ENCODE measurements at places on chromosomes 1 and 21. TPM values are rescaled to one million over a fixed set of nuclear protein-coding genes. Genes with fewer than 3 reads are reported as not detected.
A peak's percentile ranks its signal among the peaks of the same experiment; 100 is the strongest.

DNA sequence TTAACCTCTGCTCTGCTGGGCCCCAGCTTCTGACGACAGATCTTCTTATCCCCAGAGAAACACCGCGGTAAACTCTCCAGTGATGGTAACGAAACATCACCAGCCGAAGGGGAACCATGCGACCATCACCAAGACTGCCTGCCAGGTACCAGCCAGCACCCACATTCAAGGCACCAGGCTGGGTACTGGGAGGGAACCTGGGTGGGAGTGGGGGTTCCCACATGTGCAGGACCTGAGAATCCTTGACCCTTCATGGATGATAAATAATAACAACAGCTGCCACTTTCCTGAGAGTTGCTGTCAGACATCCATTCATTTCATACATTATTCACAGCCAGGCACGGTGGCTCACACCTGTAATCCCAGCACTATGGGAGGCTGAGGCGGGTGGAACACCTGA is 20.8 kb downstream of the DRAXIN start:
- no peaks in the 10 kb centered on the region for H3K36me3 ChIP-seq
- peaks cover 14% of the 10 kb centered on the region for H3K27me3 ChIP-seq
- no peaks in the 10 kb centered on the region for H3K4me1 ChIP-seq
- DNase-seq: no peak

DNA sequence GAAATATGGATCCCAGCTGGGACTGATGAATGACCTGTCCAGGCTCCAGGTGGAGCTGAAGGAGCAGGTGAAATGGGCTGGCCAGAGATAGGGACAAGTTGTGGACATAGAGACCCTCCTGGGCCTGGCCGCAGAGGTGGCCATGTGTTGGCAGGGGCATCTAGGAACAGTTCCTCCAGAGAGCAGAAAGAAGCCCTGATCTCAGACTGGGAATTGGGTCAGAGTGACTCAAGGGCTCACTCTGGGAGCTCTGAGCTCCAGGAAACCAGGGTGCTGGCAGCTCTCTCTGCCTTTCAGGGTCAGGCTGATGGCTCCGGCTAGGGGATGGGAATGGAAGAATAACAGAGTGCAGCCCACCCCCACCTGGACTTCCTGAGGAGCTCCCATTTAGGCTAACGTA is 3.0 kb downstream of the NT5C1A start:
- no peaks in the 10 kb centered on the region for H3K4me1 ChIP-seq
- H3K36me3 ChIP-seq: no peaks in the 10 kb centered on the region
- DNase-seq: peak; percentile 21
- H3K27me3 ChIP-seq: peaks cover 32% of the 10 kb centered on the region
- H3K27ac ChIP-seq: no peak overlapping the region

GRCh38 chr21:33815143-33815707 is 100.4 kb downstream of the ATP5PO start:
- H3K27ac ChIP-seq: no peak overlapping the region
- H3K36me3 ChIP-seq: peaks cover 29% of the 10 kb centered on the region
- no peaks in the 10 kb centered on the region for H3K27me3 ChIP-seq
- H3K4me1 ChIP-seq: peaks cover 17% of the 10 kb centered on the region
- no peak for DNase-seq

The EXO1 gene
- polyA plus RNA-seq: 6.3 TPM

DNA sequence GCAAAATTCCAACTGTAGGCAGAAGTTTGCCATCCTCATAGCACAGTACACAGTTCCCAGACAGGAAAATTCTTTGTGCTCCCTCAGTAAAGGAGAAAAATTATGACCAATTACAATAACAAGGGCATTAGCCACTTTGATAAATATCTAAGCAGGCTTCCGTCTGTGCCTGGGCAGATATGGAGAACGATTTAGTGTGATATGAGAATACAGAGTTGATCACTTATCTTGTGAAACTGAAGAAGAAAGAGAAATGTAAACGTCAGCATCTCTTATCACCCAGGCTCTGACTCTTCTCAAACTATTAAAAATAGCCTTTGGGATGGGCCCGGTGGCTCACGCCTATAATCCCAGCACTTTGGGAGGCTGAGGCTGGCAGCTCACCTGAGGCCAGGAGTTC is 54.5 kb upstream of the TIAM1 start:
- no peak overlapping the region for H3K27ac ChIP-seq
- no peak for DNase-seq
- no peaks in the 10 kb centered on the region for H3K4me1 ChIP-seq
- H3K36me3 ChIP-seq: no peaks in the 10 kb centered on the region
- peaks cover 2% of the 10 kb centered on the region for H3K27me3 ChIP-seq

DNA sequence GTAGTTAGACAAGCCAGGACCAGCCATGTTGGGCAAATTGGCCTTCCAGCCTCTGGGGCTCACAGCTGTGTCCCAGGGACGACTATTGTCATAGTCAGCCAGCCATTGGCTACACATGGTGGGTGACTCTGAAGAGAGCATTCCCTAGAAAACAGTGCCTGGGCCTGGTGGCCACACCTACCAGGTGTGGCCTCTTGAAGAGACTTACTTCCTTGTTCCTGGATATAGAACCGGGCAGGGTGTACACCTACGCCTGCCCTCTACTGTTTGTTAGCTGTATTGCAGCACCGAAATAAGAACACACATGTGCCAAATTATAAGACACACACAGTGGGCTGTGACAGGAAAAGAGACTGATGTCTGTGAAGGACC is 134.6 kb upstream of the ARHGEF16 start:
- H3K27me3 ChIP-seq: peaks cover 5% of the 10 kb centered on the region
- H3K4me3 ChIP-seq: no peak overlapping the region
- DNase-seq: peak; percentile 60
- H3K36me3 ChIP-seq: no peaks in the 10 kb centered on the region
- H3K4me1 ChIP-seq: peaks cover 7% of the 10 kb centered on the region

The RORC gene
- polyA plus RNA-seq: not detected
